ENCODE measurements at places on chromosomes 16 and 17.

DNA sequence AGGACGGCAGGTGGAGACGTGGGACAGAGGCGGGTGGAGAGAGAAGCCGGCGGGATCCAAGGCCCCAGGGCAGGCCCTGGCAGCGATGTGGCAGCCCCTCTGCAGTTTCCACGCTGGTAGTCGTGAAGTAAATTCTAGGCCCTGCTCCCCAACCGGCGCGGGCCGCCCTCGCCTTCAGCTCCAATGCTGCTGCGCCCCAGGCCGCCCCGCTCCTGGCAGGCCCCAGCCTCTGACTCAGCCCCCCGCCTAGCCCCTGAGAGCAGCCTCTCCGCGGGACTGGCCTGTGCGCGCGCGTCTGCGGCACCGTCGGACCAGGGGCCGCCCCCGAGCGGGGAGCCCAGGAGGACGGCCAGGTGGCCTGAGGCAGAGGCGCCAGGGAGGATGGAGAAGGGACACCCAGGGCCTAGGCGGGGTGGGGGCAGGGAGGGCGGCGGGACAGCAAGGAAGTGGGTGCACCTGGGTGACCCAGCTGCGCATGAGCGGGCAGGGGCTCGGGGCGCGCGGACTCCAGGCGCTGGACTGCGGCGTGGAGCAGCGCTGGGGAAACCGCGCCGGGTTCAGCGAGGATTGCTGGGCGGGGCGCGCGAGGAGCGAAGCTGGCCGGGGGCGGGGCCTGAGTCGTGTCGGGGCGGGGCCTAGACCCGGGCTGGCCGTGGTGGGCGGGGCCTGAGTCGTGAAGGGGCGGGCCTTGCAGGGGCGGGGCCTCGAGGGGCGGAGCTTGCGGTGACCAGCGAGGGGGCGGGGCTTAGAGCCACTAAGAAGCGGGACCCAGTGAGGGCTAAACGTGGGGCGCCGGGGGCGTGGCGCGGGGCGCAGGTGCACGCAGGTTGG lies 29.6 kb downstream of the ZNF778 start:
- DNase-seq: peak; percentile 91

GRCh38 chr16:55391760-55392375 lies 67.9 kb downstream of the IRX6 start:
- DNase-seq: no peak

DNA sequence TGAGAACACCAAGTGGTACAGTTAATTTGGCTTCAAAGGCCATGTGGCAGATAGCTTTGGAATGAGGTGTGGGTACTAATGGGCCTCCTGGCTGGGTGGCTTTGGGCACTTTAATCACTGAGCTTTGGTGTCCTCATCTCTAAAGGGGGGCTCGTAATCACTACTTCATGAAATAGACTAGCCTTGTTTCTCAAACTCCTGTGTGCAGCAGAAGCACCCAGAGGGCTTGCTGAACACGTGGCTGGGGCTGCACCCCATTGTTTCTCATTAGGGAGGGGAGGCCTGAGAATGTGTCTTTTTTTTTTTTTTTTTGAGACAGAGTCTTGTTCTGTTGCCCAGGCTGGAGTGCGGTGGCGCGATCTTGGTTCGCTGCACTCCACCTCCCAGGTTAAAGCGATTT lies 5.8 kb downstream of the EPN2 start:
- DNase-seq: no peak

GRCh38 chr16:14378131-14378551 lies 251.9 kb downstream of the PARN start:
- DNase-seq: no peak

DNA sequence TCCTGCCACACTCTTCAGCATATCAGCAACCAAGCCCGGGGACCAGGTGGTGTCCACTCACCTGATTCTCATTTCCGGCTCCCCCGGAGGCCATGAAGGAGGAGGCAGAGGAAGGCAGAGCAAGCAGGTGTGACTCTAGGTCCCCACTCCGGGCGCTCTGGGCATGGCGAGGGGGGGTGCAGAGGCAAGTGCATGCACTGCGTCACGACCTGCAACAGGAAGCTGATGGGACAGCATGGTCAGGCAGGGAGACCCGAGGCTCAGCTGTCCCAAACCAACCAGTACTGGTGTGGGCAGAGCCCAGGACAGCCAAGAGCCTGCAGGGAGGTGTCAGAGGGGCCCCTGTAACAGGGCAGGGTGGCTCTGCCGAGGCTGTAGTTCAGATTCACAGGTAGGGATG lies 2.1 kb upstream of the ENGASE start:
- no peak for DNase-seq

GRCh38 chr16:19912455-19913339 lies 28.0 kb upstream of the GPRC5B start:
- DNase-seq: no peak

GRCh38 chr16:88754912-88755744 lies 29.9 kb downstream of the PIEZO1 start:
- DNase-seq: peak; percentile 29

DNA sequence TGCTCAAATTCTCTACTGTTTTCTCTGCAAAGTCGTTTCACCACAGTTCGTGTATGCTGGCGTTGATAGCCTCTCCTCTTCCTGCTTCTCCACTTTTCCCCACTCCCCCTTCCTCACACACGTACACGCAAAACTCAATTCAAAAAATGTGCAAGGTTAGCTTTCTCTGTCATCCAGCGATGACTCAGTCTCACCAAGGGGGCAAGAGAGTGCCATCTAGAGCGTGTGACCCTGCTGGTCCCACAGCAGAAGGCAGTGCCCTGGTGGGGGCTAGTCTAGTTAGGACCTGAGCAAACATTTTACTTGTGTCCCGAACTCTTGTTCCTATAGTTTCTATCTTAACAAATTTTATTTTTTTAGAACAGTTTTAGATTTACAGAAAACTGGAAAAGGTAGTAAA lies 121.2 kb upstream of the CHMP6 start:
- DNase-seq: no peak

GRCh38 chr16:3152027-3152276 lies 17.1 kb downstream of the ZNF213 start:
- no peak for DNase-seq

DNA sequence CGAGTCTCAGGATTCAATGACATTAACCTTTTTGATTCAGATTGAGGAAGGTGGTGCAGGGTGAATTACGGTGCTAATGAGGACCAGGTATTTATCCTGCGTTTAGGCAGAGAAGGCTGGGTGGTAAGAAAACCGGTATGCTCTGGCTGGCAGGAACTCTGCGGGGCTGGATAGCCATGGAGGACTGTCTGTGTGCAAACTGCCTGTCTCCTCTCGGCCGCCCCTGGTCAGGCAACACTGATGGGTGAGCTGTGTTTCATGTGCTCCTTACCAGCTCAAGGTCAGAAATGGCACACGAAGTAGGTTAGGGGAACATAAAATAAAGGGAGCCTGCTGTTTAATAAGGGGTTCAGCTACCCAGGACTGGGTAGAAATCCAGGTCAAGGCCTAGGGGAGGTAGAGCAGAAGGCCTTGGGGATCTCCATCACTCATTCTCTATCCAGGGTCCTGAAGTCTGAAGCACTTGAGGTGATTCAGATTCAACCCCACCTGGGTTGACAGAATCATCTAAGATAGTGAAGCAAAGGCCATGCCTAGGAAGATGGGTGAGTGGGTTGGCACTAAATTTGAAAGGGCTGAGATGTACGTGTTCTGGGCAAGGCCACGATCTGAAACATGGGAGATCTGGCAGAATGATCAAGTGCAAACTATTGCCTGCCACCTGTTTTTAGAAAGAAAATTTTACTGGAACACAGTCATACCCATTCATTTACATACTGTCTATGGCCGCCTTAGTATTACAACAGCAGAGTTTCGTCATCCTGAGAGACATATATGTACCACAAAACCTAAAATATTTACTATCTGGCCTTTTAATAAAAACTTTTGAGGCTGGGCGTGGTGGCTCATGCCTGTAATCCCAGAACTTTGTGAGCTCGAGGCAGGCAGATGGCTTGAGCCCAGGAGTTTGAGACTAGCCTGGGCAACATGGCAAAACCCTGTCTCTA lies 292.5 kb downstream of the XYLT1 start:
- no peak for DNase-seq

- no peak for DNase-seq
Measured at GRCh38 chr17:39923836-39924690, 3.3 kb downstream of the ORMDL3 start.
